Stomach (tissue), 19 donors: ENCODE measurements at places on chromosomes 13 and 19. TPM values are rescaled to one million over a fixed set of nuclear protein-coding genes. Genes with fewer than 3 reads are reported as not detected.

Gene CATSPERD
- total RNA-seq = not detected

Gene NCLN
- total RNA-seq = 93.6 TPM

- no peak for DNase-seq
Measured at GRCh38 chr19:43489310-43489709, 15.2 kb downstream of the PHLDB3 start.

DNA sequence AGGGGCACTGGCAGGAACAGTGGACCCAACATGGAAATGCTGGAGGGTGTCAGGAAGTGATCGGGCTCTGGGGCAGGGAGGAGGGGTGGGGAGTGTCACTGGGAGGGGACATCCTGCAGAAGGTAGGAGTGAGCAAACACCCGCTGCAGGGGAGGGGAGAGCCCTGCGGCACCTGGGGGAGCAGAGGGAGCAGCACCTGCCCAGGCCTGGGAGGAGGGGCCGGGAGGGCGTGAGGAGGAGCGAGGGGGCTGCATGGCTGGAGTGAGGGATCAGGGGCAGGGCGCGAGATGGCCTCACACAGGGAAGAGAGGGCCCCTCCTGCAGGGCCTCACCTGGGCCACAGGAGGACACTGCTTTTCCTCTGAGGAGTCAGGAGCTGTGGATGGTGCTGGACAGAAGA is 4.1 kb downstream of the KLK2 start:
- no peak for DNase-seq

DNA sequence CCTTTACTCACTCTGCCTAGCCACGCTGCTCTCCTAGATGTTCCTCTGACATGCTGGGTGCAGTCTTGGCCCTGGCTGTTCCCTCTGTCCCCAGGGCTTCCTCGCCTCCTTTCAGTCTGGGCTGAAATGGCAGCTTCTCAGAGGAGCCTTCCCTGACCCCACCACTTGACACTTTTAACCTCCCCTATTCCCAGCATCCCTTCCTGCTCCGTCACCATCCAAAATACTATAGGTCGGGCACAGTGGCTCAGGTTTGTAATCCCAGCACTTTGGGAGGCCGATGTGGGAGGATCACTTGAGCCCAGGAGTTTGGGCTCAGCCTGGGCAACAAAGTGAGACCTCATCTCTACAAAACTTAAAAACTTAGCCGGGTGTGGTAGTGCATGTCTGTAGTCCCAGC is 2.6 kb downstream of the FAM187B start:
- DNase-seq = no peak

- DNase-seq = no peak
Measured at GRCh38 chr19:41528106-41528505, 47.9 kb upstream of the CEACAM21 start.
